Activated T-cell treated with anti-CD3 and anti-CD28 coated beads for 1 hour (primary cell): ENCODE measurements at places on chromosomes 5 and 9.
A peak's percentile ranks its signal among the peaks of the same experiment; 100 is the strongest.

DNA sequence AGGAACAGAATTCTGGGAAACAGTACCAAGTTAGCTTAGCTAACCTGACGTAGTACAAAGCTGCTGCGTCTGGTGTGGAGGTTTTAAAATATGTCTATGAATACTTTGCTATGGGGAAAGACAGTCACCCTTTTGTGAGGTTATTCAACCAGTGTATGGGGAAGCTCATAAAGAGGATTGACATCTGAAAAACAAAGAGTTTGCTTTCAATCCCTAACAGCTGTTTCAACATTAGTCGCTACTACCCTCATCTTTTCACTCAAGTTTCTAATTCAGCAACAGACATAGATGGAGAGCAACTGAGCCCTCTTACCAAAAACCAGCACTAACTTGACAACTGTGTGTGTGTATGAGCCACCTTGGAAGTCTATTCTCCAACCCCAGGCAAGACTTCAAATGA lies 7.8 kb upstream of the MSANTD3 start:
- no peak for DNase-seq

DNA sequence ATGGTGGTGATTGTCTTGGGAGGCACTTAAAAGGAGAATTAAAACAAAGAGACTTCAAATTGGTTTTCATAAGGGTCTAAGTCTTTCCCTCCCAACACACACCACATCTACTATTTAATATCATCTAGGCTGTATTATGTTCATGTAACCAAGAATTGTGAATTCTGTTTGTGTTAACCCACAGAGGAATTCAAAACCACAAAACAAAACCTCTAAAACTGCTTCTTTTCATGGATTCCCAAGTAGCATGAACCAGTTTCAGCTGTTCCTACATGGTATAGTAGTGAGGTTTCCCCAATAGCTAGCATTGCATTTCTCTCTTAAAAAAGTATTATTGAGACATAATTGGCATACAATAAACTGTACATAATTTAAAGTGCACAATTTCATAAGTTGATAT lies 283.8 kb downstream of the CD180 start:
- no peak for DNase-seq

GRCh38 chr9:75265525-75265972 lies 177.2 kb downstream of the OSTF1 start:
- peak; percentile 26 for DNase-seq

GRCh38 chr9:70427161-70427945 lies 12.9 kb upstream of the KLF9 start:
- DNase-seq, result no peak

DNA sequence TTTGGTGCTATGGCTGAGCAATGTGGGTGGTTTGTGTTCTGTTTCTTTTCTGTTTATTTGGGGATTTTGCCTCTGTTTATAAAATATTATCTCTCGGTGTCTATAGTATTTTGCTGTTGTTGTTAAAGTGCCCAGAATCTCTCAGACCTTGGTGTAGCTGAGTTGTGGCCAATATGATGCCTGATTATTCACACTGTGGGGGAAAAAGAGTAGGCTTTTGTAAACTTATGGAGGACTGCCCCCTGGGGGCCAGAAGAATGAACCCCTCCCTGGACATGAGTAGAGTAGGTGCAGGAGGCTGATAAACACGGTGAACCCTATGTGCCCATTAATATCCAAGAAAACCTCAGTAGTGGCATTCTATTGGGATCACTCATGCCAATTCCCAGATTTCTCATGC lies 49.0 kb upstream of the DPYSL3 start:
- DNase-seq, result no peak

DNA sequence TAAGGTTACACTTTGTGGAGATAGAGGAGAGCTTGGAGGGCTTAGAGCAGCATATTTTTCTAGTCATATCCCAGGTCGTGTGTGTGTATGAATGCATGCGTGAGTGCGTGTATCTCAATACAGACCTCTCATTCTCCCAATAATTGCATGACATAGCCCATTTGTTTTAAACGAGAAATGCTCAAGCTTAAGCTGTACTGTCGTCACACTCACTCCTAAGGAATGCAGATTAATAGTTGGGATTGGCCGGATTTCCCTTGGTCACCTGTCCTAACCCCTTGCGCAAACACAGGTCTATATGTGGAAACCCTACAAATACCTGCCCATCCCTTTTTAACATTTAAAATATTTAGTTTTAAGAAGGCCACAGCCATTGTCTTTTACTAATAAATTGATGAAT lies 165.8 kb downstream of the SEMA5A start:
- no peak for DNase-seq
